ENCODE measurements at places on chromosomes 5 and 9.

GRCh38 chr5:19406576-19407365, 581.2 kb downstream of the CDH18 start:
- DNase-seq = no peak

DNA sequence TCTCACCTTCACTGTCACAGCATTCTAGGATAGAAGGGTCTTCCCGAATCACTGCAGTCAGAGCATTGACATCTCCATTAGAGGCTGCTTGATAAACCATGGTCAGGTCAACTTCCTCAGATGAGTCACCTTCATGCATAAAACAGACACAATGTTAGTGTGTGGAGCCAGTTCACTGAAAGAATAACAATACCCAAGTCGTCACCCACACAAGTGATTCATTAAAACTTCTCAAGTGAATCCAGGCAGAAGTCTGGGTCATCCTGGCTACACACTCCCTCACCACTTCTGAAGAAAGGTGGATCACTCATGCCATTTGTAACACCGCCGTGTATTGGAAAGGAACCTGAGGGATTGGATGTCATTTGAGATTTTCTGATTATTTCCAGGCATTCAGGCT, 49.6 kb downstream of the ANKRD55 start:
- DNase-seq = no peak

DNA sequence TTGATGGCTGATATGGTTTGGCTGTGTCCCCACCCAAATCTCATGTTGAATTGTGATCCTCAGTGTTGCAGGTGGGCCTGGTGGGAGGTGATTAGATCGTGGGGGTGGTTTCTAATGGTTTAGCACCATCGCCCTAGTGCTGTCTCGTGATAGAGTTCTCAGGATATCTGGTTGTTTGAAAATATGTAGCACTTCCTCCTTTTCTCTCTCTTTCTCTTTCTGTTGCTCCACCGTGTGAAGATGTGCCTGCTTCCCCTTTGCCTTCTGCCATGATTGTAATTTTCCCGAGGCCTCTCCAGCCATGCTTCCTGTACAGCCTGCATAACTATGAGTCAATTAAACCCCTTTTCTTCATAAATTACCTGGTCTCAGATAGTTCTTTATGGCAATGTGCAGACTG, 111.6 kb downstream of the SREK1 start:
- no peak for DNase-seq

- no peak for DNase-seq
These were observed 26.1 kb upstream of the OR2S2 start for GRCh38 chr9:35984021-35984420.

DNA sequence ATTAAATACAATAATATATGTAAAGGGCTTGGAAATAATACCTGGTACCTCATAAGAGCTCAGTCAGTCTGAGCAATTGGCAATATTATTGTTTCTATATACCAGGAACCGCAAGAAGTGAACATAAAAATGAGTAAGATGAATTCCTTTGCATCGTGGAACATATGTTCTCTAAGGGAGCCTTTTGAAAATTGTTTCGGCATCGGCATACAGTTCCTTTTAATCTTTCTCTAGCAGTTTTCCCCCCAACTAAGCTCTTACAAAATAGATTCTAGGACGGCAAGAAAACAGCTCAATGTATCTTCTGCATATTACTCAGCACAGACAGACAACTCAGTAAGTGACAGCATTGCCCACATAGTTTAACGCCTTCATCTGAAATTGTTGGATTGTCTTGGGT, 426.6 kb upstream of the WWC1 start:
- no peak for DNase-seq

DNA sequence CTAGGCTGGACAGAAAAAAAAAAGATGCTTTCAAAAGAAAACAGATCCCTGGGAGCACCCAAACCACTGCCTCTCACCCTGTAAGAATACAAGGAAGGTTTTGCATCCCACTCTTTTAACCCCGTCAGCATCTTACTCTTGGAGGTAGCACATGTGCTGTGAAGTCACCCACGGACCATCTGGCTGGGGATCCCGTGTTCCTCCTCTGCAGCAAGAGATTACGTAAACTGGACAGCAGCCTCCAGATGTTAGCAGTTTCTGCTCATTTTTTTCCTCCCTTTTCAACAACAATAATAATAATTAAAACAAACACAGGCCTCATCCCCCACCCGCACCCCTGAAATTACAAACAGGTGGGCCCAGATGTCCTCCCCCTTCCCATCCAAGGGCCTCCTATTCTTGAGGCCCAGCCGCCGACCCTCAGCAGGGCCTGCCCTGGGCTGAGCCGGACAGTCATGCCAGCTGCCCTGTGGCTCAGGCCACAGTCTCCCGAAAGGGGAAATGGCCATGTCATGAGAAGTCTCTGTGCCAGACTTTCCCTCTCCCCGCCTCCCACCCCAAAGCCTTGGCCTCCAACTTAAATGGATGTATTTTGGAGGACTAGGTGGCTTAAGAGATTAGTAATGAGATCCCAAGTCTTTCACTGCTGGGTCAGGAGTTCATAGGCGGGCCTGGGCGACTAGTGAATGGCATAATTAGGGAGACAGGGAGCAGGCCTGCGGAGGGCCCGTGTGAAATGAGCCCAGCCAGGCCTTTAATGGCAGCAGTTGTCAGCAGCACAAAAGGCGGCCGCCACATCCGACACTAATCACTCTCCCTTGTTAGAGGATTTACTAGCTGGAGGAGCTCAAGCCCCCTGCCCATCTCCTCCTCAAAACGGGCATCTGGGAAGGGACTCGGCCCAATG, 165.1 kb downstream of the PAPPA start:
- no peak for DNase-seq

- DNase-seq = no peak
These were observed 21.3 kb downstream of the TRIO start for GRCh38 chr5:14164164-14165163.

DNA sequence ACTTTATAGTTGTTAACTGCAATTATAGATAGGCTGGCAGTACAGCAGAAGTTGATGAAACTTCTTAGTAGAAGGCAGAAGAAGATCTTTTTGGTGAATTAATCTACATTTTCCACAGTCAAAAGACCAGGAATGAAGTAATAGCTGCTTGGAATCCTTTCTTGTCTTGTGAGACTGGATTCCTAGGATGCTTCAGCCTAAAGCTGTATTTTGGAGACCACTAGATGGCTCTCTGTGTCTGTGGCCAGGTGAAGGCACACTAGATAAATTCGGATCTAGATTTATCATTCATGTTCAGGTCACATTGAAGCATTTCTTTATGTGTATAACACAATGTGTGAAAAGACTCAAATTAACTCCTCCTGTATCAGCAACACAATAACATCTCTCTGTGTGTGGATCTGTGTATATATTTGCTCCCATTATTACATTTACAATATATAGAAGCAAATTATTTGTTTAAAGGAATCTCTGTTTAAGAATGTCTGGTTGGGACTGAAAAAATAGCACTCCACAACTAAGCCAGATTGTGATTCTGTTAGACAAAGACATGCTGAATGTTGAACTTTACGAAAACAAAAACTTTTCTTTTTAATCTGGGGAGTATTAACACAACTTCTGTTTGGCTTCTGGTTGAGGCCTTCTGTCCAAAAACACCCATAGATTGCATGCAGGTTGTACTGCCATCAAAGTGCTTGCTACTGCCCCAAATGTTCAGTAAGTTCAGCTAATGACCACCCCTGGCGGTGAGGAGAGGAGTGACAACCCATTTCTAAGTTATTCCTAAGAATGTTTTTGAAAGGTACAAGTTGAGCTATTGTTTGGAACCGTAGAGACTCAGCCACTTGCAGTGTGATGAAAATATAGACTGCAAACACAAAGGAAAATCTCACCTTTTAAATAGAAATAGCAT, 10.6 kb downstream of the GRIN3A start:
- DNase-seq = no peak

GRCh38 chr9:4299005-4299795, 668 bp downstream of the GLIS3 start:
- DNase-seq = no peak

GRCh38 chr5:149283626-149284480, 12.2 kb downstream of the AFAP1L1 start:
- no peak for DNase-seq

GRCh38 chr5:3000631-3001030, 249.2 kb upstream of the IRX2 start:
- DNase-seq = no peak

DNA sequence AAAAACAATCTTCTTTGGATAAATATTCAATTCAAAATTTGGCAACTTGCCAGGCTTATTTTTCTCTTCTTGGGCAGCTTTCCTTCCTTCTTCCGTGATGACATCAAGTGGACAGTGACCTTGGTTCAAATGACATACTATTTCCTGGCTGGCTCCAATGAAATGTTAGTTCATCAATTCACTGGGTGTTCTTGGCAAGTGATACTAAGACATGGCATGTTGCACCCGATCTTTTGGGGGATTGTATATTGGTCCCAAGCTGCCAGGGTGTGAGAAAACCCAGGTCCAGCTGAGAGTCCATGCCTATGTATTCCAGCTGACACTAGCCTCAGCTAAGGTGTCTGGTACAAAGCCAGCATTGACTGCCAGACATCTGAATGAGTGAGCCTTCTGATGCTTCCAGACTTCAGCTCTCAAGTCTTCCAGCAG, 252.9 kb downstream of the MAT2B start:
- no peak for DNase-seq

DNA sequence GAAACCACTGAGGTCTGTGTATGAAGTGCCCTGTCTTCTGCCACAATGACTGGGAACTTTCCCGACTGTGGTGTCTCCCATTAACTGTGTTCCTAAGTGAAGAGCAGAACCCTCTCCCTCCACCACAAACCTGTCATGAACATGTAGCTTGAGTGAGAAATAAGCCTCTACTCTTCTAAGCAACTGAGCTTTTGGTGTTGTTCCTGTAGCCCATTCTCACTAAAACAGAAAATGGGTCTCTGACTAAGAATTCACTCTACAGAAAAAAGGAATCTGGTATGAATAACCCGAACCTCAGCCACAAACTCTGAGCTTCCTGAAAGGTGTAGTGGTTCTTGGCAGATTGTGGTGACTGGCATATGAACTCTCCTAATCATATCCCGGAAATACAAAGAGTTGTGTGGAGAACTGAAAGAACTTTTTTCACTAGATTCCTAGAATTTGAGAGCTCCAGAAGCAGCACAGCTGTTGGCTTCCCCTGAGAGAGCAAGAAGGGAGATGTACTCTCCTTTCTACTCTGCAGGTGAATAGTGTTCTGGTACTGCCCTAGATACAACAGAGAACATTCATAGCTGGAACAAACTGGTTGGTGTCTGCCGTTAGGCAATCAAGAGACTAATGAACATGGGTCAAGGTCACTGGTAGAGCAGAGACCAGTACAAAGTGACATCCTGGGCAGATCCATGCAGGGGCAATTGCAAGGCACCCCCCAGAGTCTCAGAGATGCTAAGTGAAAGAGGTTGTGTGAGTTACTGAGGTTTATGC, 283.8 kb downstream of the PDE4D start:
- DNase-seq = no peak

- DNase-seq = no peak
These were observed 10.5 kb downstream of the SLC22A5 start for GRCh38 chr5:132380047-132380446.

DNA sequence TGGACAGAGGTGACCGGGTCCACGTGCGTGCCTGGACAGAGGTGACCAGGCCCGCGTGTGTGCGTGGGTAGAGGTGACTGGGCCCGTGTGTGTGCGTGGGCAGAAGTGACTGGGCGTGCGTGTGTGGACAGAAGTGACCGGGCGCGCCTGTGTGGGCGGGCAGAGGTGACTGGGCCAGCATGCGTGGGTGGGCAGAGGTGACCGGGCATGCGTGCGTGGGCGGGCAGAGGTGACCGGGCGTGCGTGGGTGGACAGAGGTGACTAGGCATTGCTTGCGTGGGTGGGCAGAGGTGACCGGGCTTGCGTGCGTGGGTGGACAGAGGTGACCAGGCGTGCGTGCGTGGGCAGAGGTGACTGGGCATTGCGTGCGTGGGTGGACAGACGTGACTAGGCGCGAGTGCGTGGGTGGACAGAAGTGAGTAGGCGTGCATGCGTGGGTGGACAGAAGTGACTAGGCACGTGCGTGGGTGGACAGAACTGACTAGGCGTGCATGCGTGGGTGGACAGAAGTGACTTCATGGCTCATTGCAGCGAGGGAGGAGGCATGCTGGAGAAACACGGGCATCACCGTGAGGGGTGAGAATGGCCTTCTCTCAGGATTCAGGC, 254.1 kb upstream of the IRX4 start:
- no peak for DNase-seq

Measured in stimulated activated CD8-positive, alpha-beta memory T cell treated with anti-CD3 and anti-CD28 coated beads, Interleukin-15, amount 100 ng/mL, for 48 hours (primary cell).